Right forelimb (tissue), 1 donor: ENCODE measurements at places on chromosomes 7 and 10.

DNA sequence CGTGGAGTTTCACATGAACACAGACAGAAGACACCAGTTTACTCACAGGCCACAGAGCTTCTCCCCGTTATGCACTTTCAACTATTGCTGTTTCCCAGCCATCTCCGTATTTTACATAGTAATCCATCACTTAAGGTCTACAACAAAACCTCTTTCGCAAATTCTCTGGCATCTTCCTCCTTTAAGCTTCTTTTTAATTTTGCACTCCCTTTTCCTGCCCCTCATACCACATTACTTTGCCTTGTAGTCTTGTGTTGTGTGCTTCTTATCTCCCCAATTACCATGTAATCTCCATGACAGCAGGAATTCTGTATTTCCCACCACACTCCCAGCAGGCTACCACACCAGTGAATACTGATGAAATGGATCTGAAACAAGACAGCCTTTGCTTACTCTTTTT, 87.3 kb downstream of the ODAD2 start:
- no peak for DNase-seq

DNA sequence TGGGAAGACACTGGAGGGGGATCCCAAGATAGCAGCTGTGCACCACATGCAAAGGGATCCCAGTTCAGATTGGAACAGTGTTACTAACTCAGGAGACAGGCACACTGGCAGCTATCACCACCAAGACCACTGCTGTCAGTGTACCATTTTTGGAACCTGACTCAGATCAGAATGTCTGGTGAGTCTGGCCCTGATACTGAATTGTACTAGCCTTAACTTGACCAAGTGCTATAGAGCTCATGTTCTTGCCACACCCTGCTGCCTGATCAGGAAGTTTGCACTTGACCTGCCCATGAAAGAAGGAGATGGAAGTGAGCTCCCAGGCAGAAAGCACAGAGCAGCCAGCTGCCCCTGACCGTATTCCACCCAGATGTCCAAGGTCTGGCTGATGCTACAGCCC, 4.8 kb upstream of the PRRT4 start:
- DNase-seq: no peak

DNA sequence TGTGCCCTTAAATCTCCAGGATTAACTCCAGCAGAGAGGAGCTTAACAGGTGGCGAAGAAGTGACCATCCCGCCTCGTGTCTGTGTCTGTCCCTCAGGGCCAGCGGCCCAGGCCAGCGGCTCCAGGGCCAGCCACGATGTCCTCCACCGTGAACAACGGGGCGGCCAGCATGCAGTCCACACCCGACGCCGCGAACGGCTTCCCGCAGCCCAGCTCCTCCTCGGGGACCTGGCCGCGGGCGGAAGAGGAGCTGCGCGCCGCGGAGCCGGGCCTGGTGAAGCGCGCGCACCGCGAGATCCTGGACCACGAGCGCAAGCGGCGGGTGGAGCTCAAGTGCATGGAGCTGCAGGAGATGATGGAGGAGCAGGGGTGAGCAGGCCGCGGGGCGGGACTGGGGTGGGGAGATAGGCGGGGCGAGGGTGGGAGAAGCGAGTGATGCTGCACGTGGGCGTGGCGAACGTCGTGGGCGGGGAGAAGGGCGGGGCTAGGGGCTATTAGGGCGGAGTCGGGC, 33.3 kb downstream of the SRRM3 start:
- DNase-seq: peak; percentile 78

DNA sequence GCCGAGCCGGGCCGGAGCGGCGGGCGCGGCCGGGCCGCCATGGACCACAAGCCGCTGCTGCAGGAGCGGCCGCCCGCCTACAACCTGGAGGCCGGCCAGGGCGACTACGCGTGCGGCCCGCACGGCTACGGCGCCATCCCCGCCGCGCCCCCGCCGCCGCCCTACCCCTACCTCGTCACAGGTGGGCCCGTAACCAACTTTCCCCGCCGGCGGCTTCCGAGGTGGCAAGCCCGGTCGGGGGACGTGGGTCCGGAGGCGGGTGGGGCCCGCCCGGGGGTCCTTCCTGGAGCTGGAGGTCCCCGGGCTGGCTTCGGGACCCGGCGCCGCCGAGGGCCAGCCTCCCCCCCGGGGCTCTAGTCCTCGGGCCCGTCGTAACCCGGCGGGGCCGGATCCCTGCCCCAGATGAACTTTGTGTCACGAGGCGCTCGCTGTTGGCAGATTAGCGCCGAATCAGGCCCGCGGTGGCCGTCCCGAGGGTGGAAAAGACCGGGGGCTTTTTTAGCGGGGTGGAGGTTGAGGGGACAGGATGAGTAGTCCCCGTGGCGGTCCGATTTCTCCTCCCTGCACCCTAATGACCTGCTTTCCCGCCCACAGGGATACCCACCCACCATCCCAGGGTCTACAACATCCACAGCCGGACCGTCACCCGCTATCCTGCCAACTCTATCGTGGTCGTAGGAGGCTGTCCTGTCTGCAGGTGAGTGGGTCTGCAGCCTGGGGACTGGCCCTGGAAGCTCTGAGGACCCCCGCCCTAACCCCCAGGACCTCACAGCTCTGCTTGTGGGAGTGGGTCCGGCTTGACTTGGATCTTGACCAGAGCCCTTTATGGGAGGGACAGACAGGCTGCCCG, 496 bp downstream of the BRI3 start:
- DNase-seq: peak; percentile 66

- no peak for DNase-seq
Measured at GRCh38 chr7:69603351-69603750, 5.1 kb downstream of the AUTS2 start.

GRCh38 chr7:76356823-76357222, 2.0 kb downstream of the YWHAG start:
- DNase-seq: no peak

DNA sequence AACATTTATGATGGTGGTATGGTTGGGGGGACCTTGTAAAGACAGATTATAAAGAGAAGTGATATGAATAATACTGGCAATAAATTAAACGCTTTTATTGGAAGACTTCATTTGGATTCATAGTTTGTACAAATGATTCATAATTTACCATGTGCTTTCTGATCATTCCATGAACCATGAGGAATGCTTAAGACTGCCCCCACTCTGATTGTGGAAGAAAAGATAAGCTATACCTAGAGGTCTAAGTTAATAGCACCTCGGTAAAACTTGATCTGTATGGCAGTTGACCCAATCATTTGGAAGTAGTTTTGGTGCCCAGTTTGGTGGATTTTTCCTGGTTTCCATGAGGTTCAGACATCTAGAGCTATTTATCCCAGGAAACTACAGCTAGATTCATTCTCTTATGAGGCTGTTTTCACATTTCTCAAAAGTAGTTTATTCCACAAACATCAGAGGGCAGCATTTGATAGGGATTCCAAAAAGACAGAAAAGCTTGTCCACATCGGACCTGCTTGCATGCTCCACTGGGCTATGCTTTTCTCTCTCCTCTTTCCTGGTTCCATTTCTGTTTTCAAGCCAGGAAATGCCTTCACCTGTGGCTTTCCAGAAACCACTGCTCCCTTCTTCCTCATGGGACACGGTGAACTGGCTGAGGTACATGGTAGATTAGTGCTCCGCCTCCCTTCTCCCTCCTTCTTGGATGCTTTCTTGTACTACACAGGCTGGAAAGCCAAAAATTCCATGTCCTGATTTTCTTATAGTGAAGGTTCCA, 29.2 kb downstream of the TFAM start:
- peak; percentile 67 for DNase-seq

GRCh38 chr10:119131512-119132240, 27.8 kb downstream of the DENND10 start:
- no peak for DNase-seq

- no peak for DNase-seq
Measured at GRCh38 chr10:103512591-103513379, 19.3 kb downstream of the NEURL1 start.

DNA sequence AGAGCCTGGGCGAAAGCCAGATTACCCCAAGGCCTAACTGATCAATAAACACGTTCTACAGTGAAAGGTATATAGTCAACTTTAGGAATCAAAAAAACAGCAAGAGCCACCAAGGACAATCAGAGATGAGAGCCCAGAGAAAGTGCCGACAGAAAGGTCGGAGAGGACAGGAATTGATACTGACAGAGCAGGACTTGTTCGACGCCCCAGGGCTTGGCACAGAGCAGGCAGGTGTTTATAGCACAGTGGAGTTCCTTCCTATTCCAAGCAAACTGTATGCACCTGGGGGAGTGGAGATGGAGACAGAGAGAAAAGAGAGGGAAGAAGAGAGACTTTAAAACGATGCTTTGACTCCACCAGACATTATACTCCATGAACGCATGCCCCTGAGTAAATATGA, 39.5 kb downstream of the PPP1R3C start:
- DNase-seq: no peak

- DNase-seq: no peak
Measured at GRCh38 chr7:125136755-125137532, 207.3 kb upstream of the POT1 start.

- no peak for DNase-seq
Measured at GRCh38 chr10:91220954-91221675, 652 bp downstream of the PCGF5 start.

DNA sequence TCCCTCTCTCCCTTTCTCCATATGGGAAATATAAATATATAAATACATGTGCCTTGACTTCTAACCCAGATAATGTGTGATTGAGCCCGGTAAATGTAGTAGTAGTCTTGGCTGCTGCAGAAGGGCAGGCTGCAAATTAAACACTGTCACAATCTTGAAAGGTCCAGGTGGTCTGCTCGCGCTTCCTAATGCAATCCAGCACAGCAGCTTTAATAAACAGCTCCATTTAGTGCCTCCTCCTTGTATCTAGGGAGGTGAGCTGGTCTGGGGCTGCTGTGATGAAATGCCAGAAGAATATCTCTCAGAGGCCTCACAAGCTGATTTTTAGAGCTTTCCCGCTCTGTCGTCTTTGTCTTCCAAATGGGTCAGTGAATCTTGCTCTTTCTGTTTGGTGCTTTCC, 782 bp downstream of the POU6F2 start:
- no peak for DNase-seq

DNA sequence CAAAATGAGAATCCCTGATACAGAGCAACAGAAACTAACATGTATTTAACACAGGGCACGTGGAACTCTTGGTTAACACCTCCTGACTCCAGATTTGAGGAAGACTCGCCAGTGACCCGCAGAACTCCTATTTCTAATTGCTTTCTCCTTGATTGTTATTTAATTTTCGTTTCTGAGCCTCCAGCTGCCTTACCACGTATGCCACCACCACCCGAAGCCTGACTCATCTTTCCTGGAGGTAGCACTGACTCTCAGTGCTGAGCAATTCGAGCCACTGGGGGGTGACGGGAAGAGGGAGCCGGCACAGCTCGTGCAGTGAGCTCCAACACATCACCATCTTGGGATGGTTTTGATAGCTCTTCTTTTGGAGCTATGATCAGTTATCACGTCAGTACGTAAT, 273.9 kb upstream of the MGMT start:
- no peak for DNase-seq

GRCh38 chr10:49191349-49191748, 3.2 kb upstream of the TMEM273 start:
- no peak for DNase-seq

DNA sequence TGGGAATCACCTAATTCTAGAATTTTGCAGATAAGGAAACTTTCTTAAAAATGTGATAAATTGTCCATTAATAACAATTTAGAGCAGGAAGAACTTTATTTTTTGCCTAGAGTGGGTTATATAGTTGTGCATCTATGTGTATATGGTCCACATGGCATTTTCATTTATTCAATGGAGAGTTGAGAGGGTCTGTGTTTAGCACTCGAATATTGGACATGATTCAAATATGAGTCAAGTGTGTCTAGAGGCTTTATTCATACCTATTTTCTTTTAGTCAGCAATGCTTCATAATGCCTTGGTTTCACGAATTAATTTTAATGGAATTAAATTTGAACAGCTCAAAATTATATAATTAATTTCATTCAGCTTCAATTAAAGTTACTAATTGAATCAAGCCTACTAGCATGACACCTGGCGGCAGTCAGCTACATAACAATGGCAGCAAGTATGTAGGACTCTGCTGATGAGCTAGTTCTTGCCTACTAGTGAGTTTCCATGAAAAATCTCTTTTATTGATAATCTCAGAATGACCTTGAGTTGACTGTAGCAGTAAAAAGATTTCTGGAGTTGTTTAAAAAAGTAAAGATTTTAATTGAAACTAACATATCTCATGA, 17.7 kb downstream of the MDFIC start:
- no peak for DNase-seq

- no peak for DNase-seq
Measured at GRCh38 chr10:32419615-32420014, 26.3 kb upstream of the CCDC7 start.

DNA sequence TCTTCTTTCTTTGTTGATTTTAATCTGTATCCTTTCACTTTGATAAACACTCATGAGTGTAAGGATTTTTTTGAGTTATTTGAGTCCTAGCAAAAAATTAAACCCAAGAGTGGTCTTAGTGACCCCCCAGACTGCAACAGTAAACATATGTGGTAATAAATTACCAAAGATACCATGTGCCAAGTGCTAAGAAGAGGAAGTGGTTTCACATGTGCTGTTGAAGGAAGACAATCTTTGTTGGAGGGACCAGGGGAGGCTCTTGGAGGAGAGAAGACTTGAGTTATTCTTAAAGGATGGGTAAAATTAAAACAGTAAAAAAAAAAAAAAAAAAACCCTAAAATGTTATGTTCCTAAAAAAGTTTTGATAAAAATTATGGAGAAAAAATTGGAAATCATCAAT, 150.2 kb downstream of the SEC23IP start:
- no peak for DNase-seq
